T-cell (primary cell): ENCODE measurements at places on chromosomes 5 and 9. TPM values are rescaled to one million over a fixed set of nuclear protein-coding genes. Genes with fewer than 3 reads are reported as not detected.

- DNase-seq: no peak
- H3K4me1 ChIP-seq: no peaks in the 10 kb centered on the region
- peaks cover 23% of the 10 kb centered on the region for H3K27me3 ChIP-seq
- no peak overlapping the region for H3K27ac ChIP-seq
Measured at GRCh38 chr5:7926720-7927119, 57.8 kb downstream of the MTRR start.

DNA sequence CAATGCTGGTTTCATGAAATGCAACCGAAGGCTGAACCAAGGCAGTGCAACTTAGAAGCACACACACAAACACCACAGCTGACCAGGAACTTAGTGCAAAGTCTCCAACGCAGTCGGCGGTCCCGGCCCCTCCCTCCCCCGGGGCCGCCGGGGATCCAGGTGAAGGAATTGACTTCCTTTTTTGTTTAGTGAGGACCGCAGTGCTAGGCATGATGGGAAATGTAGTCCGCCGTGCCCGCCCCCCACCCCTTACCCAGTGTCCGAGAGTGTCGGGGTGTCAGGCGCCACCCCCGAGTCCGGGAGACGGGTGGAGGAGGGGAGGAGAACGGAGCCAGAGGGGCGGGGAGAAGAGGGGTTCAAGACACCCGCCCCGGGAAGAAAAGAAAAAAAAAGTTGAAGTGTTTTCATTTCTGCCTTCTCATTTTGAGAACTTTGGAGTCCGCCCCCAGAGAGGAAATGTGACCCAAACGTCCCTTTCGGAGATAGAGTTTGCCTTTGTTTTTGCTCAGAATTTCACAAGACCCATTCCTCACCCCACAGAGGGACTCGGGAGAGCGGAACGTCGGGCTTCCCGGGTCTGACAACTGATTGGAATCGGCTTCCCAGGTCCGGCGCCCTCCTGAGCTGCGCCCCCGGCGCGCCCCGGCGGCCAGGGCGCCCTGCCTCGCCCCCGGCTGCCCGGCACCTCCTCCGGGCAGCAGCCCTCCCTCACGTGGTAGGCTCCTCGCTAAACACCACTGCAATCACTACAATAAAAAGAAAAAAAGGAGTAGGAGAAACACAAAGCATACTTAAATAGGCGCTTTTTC is 2.0 kb downstream of the IER5L start:
- H3K4me1 ChIP-seq: peaks cover 43% of the 10 kb centered on the region
- H3K4me3 ChIP-seq: peak overlapping the region; percentile 66
- peak overlapping the region; percentile 20 for H3K27ac ChIP-seq
- no peaks in the 10 kb centered on the region for H3K36me3 ChIP-seq
- H3K27me3 ChIP-seq: peaks cover 58% of the 10 kb centered on the region

- no peak for DNase-seq
- no peak overlapping the region for H3K27ac ChIP-seq
- peaks cover 30% of the 10 kb centered on the region for H3K4me1 ChIP-seq
Measured at GRCh38 chr5:88691945-88692868, 190.8 kb downstream of the MEF2C start.

DNA sequence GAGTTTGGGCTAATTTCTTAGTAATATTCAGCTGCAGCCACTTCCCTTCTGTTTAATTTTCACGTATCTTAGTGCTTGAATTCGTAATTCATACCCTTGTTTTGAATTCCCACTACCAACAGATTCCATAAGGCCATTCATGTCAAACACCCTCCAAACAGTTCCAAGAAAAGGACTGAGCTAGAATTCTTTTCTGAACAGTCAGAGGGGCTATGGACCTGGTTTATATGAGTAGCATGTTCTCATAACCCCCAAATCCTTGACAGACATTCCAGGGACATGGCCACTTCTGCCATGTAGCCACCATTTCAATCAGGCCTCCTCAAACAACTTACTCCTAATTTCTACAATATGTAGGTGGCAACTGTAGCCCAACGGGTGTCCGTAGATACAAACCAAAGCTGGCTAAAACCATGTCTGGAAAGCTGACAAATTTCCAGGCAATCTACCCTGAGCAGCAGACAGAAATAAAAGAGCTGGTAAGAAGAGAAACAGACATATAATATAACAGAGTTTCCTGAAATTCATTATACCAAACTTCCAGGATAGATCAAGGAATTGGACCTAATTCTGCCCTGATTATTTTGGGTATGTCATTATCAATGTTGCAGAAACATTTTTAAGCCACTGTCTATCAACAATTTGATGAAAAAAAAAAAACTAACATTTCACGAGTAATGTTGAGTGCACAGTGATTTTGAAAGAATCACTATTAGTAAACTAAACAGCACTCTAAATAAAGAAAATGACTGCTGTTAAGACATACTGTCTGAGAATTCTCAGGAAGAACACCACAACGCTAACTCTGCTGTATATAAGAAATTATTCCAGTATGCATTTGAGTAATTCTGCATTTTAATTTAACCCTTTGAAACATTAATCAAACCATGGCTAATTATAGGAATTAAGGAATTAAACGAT is 40.7 kb downstream of the EBF1 start:
- H3K36me3 ChIP-seq: no peaks in the 10 kb centered on the region
- no peak overlapping the region for H3K4me3 ChIP-seq
- H3K4me1 ChIP-seq: no peaks in the 10 kb centered on the region

DNA sequence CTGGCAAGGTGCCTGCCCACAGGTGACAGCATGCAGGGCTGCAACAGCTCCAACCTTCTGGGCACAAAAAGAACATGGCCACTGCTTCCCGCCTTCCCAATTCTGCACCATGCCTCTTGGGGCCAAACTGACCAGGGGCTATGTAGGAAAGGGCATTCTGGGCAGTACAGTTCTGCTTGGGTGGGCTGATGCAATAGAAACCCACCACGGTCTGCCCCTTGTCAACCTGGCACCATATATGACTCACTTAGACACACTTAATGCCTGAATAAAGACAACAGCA is 40.2 kb upstream of the FCN1 start:
- H3K27ac ChIP-seq: no peak overlapping the region
- H3K4me1 ChIP-seq: no peaks in the 10 kb centered on the region
- no peak for DNase-seq
- H3K36me3 ChIP-seq: no peaks in the 10 kb centered on the region

- H3K36me3 ChIP-seq: no peaks in the 10 kb centered on the region
- no peak overlapping the region for H3K4me3 ChIP-seq
- H3K27me3 ChIP-seq: no peaks in the 10 kb centered on the region
- no peak overlapping the region for H3K27ac ChIP-seq
Measured at GRCh38 chr9:121999556-121999955, 93.6 kb downstream of the TTLL11 start.

GRCh38 chr5:9251379-9251980 is 294.4 kb downstream of the SEMA5A start:
- H3K27ac ChIP-seq: no peak overlapping the region
- no peaks in the 10 kb centered on the region for H3K36me3 ChIP-seq
- no peak overlapping the region for H3K4me3 ChIP-seq
- no peak for DNase-seq

- no peak overlapping the region for H3K27ac ChIP-seq
- H3K36me3 ChIP-seq: peaks cover 2% of the 10 kb centered on the region
- no peaks in the 10 kb centered on the region for H3K4me1 ChIP-seq
- no peak overlapping the region for H3K4me3 ChIP-seq
- peak; percentile 3 for DNase-seq
Measured at GRCh38 chr9:123033864-123034601, 566 bp downstream of the GPR21 start.

- H3K4me3 ChIP-seq: no peak overlapping the region
- DNase-seq: no peak
- H3K27me3 ChIP-seq: no peaks in the 10 kb centered on the region
- H3K4me1 ChIP-seq: no peaks in the 10 kb centered on the region
- no peaks in the 10 kb centered on the region for H3K36me3 ChIP-seq
Measured at GRCh38 chr5:151862811-151863472, 61.7 kb downstream of the GLRA1 start.

GRCh38 chr5:74476819-74477453 is 163.6 kb downstream of the ENC1 start:
- DNase-seq: no peak
- H3K27ac ChIP-seq: no peak overlapping the region
- H3K36me3 ChIP-seq: no peaks in the 10 kb centered on the region
- H3K4me1 ChIP-seq: no peaks in the 10 kb centered on the region
- H3K27me3 ChIP-seq: no peaks in the 10 kb centered on the region

GRCh38 chr5:134594336-134594735 is 38.3 kb downstream of the SAR1B start:
- H3K4me1 ChIP-seq: no peaks in the 10 kb centered on the region
- no peak overlapping the region for H3K27ac ChIP-seq
- no peaks in the 10 kb centered on the region for H3K36me3 ChIP-seq
- DNase-seq: no peak
- no peak overlapping the region for H3K4me3 ChIP-seq

DNA sequence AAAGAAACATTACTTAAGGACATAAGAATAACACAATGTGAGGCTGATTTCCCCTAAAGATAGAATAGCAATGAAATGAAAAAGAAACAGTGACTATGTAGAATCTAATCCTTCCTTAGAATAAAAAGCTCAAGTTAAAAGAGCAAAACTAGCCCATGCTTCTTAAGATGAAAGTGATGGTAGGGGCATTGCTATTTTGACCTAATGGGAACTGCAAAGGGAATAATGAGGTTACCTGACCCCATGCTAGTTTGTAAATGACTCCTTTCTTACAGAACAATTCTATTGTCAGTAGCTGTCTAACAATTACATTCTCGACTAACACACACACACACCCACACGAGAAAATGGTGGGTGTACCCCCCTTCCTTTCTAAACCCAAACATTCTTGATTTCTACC is 575.8 kb downstream of the CSNK1G3 start:
- H3K4me1 ChIP-seq: no peaks in the 10 kb centered on the region
- H3K4me3 ChIP-seq: no peak overlapping the region
- no peaks in the 10 kb centered on the region for H3K27me3 ChIP-seq
- H3K27ac ChIP-seq: no peak overlapping the region

DNA sequence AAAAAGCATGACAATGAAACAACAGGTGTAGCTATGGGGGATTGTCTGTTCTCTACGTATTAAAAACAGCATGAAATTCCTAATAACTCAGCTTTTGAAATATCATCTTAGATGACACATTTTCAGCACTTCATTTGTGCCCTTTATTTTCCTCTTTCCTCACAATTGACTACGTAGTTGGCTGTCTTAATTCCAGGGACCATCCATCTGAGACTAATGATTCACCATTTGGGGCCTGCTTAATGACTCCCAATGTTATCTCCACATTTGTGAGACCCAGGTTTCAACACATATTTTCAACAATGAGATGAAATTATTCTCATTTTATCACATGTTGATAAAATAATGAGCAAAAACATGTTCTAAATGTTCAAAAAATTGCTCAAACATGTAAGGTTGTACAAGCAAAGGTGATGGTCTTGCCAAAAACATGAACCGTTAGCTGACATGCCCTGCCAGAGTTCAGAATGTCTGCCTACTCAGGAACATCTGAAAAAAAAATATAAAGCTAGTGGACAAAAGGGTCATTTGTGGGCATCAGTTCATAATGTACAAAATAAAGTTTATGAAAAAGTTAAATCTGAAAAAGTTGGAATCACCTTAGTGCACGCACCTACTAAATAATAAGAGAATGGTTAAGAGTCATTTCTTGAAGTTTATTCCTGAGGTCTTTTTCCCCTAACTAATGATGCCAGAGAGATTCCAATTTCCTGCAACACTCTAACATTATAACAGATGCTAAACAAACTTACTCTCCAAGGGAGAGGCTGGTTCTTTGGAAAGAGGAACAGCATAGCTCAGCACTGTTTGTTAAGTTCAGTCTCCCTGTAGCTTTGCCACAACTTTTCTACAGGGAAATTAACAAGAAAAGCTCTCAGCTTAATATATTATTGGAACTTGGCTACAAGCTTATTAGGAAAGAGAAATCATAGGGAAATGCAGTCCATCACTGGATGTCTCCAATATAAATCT is 275.5 kb downstream of the SPOCK1 start:
- H3K4me1 ChIP-seq: no peaks in the 10 kb centered on the region
- H3K4me3 ChIP-seq: no peak overlapping the region
- DNase-seq: no peak
- no peaks in the 10 kb centered on the region for H3K27me3 ChIP-seq
- no peak overlapping the region for H3K27ac ChIP-seq

RAB3C gene
- total RNA-seq: not detected

LURAP1L gene
- not detected for total RNA-seq

SPINK13 gene
- total RNA-seq: not detected

SLC6A7 gene
- total RNA-seq: not detected

CAMLG gene
- total RNA-seq: 34.6 TPM

SYK gene
- total RNA-seq: 10.7 TPM

NDOR1 gene
- 32.0 TPM for total RNA-seq
